ENCODE measurements at places on chromosomes 4 and X.

- DNase-seq = peak; percentile 63
Measured at GRCh38 chr4:173990869-173991210, 292.6 kb downstream of the FBXO8 start.

DNA sequence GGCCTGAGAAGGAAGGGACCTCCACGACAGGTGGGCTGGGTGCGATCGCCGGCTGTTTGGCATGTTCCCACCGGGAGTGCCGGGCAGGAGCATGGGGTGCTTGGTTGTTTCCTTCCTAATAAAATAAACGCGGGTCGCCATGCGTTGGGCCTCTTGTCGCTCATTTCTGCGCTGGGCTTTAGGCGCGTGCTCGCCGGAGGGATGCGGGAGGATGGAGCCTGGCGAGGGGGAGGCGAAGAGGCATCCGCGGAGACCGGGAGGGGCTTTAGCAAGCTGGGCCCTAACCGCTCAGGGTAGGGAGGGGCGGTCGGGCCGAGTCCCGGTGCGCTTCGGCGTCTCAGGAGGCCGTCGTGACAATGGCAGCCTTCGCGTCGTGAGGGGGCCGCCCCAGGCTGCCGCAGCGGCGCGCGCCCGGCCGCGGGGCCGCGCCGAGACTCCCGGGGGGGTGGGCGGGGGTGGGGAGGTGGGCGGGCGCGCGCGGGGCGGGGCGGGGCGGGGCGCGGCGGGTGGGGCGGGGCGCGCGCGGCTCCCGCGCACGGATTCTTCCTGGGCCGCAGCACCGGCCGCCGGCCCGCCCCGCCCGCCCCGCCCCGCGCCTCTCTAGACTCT, 476 bp upstream of the GDI1 start:
- DNase-seq = no peak

DNA sequence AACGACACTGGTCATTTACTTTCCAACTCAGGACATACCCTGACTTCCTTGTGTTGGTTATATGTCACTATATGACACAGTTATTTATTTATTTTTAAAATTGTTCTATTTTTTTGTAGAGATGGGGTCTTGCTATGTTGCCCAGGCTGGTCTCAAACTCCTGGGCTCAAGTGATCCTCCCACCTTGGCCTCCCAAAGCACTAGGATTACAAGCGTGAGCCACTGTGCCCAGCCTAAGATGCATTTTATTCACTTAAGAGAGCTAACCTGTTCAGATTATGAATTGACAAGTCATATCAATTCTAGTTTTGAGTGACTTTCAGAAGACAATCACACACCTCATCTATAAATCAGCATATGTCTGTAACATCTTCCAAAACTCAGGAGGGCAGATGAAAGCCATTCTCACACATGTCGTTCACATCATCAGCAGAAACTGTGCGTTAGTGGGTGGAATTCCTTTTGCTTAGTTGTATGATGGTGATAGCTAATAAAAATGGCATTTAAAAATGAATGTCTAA, 9.4 kb upstream of the RHOH start:
- no peak for DNase-seq

GRCh38 chrX:96438803-96439202, 245.8 kb upstream of the DIAPH2 start:
- DNase-seq = no peak

DNA sequence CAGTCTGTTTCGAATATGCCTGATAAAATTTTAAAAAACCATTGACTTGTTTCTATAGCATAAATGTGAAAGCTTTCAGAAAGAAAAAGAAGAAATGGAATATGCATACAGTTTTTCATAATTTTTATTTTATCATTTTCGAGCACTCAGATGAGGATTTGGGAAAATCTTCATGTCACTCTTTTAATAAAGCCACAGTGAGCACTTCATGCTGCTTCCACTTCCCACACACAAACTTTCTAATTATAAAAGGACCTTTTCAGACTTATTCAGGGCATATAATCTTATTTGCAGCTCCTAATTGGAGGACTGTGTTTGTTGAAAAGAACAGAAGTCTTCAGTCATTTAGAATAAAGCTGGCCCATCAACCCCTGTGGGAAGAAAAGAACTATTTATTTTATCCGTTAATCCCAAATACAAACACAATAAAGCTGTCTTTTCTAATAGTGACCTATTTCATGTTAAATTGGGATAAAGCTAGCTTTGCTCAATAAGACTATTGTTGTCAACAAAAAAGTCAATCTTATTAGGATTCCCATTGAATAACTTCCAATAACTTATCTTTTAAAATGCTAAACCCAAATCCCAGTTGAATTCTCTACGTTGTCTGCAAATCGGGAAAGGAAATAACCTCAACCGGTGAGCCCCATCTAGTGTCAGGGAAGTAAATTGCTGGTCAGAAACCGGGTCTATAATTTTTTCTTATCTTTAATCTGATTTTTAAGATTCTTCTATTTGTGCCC, 211.5 kb downstream of the PDGFRA start:
- no peak for DNase-seq

- DNase-seq = no peak
Measured at GRCh38 chr4:52658641-52659000, 480 bp downstream of the USP46 start.

DNA sequence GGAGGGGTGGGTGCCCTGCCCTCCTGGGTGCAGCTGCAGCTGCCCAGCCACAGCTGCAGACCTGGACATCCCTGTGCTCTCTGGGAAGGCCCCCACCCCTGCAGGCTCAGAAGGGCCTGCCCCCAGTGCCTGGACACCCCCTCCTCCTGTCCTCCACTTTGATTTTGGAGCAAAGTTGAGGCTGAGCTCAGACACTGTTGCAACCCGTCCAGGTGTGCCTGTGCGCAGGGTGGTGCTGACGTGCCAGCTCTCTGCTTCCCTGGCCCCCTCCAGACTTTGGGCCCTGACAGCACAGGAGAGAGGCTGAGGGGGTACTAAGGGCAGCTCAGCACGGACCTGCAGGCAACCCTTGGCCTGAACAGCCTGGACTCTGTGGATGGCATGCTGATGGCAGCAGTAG, 750.3 kb downstream of the ARAP2 start:
- DNase-seq = no peak

- no peak for DNase-seq
Measured at GRCh38 chrX:10169175-10169574, 12.4 kb downstream of the CLCN4 start.

GRCh38 chrX:39850630-39851152, 247.1 kb downstream of the BCOR start:
- no peak for DNase-seq

DNA sequence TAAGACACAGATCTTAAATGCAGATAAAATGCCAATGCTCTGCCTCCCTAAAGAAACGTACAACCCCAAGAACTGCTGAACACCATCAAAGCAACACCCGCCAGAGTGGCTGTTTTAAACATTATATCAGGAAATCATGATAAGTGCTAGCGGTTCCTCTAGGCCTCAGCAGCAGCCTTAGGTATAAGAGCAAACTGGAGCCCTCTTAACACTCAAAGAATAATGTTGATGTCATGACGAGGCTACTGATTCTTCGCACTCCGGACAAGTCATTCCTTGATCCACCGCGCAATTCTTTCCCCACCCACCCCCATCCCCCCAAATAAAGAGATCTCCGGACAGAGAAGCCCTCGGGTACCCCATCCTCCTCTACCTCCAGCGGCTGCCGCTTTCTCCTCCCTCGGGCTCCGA, 507 bp downstream of the LIN54 start:
- no peak for DNase-seq

- no peak for DNase-seq
Measured at GRCh38 chr4:169100670-169101101, 90.6 kb upstream of the CBR4 start.

DNA sequence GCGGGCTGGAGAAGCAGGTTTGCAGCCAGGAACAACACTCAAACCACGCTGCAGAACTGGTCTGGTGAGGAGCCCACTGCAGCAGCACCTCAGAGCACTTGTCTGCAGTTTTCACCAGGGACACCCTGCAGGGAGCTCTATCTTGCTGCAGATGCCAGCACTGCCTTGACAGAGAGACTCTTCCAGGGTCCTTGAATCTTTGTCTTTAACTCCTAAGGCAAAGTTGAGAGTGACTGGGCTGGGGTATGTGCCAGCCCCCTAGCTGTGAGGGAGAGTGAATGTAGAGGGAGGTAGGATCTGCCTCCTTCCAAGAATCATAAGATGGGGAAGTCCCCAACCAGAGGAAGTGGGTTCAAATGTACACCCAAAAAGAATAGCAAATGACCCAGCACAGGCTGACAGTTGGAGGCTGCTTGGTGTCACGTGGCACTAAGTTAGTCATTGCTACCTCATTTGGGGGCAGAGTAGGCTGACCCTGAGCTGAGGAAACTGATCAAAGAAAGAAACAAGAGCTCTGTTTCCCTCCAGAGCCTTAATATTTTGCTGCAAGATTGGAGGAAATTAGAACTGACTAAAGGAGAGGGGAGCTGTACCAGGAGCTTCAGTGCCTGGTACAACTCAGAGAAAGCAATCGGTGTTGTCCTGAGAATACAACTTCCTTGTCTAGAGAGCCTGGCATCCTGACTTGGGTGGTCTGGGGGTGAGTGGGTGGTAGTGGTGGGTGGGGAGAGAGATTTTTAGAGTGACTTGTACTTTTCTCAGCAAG, 28.2 kb upstream of the HUWE1 start:
- no peak for DNase-seq

DNA sequence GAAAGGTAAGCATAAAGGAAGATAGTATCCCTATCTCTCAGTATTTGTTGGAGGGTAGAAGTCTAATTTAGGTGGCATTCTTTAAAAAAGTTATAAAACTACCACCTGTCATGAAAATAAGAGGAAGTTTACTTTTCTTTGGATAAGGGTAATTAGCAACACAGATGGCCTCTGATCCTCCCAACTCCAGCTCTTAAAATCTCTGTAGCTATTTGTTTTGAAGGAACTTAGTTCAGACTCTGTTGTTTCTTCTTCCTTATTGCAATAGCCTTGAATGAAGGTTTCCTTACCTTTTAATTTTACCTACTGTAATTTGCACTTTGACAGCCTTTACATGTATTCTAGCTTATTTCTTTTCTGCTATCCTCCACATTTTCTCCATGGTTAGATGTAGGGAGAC, 1261.3 kb downstream of the RAPGEF2 start:
- DNase-seq = no peak

GRCh38 chrX:25659317-25659716, 478.8 kb upstream of the MAGEB18 start:
- no peak for DNase-seq

GRCh38 chrX:124338733-124339514, 6.5 kb downstream of the TEX13D start:
- no peak for DNase-seq

DNA sequence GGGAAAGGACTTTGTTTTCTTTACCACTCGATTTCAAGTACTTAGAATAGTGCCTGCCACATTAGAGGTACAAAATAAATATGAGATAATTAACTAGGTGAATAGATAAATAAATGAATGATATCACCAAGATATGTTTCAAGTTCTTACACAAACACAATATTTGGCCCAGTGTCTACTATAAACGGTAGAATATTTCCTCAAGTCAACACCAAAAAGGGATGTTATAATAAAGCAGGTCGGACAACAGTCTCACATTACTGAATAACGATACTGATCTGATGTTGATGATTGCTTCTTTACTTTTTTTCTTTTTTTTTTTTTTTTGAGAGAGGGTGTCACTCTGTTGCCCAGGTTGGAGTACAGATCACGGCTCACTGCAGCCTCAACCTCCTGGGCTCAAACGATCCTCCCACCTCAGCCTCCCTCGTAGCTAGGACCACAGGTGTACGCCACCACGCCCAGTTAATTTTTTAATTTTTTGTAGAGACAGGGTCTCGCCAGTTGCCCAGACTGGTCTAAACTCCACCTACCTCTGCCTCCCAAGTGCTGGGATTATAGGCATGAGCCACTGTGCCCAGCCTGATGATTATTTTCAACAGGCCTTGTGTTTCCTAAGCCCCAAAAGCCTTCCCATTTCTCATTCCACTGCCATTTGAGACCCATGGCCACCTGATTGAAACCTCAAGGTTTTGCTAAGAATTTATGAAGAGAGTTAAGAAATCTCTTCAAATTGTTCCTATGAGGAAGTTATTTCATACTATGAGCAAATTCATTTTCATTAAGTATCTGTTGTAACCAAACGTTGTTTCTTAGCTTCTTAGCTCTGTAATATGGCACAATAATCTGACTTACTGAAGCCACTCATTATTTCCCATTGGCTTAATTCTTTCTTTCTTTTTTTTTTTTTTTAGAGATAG, 2.3 kb downstream of the MANBA start:
- DNase-seq = no peak

DNA sequence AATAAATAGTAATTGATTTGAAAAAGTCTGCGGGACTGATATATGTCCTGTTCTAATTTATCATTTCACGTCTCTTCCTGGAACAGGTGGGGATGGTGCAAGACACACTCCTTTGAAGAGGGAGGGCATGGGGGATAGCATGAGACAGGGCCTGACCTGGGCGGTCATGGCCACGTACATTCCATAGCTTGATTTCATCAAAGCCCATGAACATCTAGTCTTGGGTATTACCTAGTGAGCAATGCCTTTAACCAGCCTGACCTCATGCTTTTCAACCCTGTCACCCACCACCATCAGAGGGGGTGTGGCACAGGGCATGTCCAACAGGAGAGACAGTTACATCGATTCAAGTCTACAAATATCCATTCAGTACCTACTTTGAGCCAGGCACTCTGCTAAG, 52.3 kb upstream of the HOPX start:
- DNase-seq = no peak

GRCh38 chrX:108485960-108486359, 46.3 kb downstream of the COL4A5 start:
- DNase-seq = no peak

DNA sequence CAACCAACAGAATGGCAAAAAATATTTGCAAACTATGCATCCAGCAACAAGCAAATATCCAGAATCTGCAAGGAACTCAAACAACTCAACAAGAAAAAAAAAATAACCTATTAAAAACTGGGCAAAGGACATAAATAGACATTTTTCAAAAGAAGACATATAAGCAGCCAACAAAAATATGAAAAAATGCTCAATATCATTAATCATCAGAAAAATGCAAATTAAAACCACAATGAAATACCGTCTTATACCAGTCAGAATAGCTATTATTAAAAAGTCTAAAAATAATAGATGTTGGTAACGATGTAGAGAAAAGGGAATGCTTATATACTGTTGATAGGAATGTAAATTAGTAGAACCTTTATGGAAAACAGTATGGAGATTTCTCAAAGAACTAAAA, 53.4 kb downstream of the WDR19 start:
- DNase-seq = no peak

DNA sequence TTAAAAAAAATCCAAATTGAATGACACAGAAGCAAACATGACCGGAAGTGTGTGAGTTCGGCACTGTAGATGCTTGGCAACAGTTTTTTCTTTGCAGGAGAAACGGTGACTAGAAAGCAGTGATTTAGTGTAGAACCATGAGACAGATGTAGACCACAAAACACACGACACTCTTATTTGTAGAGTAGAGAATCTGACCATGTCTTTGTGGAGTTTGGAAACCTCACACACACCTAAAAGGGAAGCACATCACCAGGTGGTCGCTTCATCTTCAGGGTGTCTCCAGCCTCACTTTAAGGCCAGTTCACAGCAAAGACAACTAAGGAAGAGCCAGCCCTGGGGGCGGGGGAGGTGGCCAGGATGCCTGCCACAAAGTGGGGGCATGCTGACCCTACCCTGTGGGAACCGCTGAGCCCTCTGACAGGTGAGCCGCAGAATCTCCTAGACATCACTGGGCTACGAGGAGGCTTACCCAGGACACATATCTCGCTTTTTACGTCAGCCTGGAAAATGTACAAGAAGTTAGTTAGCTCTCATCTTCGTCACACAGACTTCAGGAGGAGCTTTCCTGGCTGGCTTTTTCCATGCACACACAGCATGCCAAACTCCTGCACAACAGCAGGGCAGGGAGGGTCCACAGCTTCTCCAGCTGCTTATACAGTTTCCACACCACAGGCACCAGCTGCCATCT, 64.4 kb upstream of the PDLIM3 start:
- DNase-seq = no peak

All from left kidney (tissue), 8 donors.